ENCODE measurements at places on chromosomes 3 and 15.
A peak's percentile ranks its signal among the peaks of the same experiment; 100 is the strongest.

DNA sequence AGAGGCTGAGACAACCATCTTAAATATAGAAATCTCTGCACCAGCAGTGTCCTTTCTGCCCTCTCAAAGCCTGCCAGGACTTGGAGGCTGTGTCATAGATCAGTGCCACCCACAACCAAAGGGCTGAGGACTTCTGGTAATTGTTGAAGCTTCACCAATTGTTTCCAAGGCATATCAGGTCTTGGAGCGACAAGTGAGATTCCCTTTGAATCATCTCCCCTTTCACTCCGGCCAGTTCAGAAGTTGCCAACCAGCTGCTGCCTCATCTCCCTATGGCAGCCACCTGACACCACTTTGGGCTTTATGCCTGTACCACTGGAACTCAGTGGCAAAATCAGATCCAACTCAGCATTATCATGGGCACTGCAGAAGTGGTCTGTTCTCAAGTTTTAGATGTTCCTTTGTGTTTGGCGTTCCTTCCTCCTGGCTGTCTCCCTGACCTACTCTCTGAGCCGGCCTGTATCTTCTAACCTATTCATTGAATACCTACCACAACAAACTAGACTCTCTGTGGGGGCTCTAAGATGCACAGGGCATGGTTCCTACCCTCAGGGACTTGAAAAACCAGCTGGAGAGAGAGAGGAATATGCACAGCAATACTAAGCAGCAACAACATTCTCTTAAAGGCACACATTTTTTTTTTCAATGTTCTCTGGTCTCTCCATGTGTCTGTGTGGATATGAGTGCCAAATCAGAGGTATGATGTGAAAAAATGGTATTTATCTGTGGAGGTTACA is 90.8 kb upstream of the PFN2 start:
- no peak for DNase-seq

GRCh38 chr15:27694506-27695087 is 404.5 kb downstream of the OCA2 start:
- no peak for DNase-seq

DNA sequence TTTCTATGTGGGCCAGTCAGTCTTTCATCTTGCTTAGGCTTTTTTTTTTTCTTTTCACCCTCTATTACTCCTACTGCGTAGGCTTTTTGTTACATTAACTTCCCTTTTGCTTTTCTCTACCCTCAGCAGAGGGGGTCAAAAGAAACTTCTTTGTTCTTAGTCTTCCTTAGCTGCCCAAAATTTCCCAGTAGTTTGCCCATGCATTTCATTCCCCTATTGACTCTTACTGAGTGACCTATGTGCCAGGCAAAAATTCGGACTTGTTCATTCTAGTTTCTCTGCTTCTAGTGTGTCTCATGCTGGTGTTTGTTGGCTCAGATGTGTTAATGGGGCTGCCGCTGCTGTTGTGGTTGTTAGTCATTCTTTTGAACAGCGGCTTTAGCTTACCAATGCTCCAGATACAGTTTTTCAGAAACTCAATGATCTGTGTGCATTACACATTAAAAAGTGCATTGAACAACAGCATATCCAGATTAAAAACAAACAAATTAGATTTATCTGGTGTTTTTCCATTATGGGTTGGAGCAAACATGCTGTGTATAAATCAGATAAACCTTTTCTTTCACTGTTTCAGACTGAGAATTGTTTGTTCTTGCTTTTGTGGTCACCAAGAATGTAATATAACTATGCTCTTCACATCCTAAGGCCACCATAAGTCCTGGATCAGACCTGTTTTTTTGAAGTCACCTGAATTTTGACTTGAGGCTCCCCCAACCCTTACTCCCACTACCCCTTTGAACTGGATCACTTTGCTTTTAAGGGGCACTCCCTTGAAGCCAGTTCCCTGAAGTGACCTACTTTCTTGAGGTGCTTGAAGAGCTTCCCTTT is 43.1 kb downstream of the PDE8A start:
- DNase-seq: peak; percentile 64

DNA sequence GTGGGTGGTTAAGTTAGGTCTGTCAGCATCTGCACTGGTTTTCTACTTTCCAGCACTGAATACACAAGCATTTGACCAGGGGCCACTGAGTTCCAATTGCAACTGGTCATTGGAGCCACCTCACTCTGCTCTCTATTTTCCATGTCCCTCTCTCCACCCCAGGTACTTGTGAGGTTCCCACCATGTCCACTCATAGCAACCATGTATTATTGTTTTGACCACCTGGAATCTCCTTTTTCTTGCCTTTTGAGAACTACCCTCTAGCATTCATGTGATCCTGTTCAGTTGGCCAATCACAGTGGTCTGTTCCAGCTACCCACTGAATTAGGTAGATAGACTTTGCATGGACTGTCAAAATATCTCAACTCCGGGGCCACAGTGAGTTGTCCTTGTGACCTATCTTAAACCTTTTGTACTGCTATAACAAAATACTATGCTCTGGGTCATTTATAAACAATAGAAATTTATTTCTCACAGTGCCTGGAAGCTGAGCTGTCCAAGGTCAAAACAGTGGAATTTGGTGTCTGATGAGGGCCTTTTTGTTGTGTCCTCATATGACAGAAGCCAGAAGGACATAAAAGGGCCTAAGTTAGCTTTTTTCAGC is 20.2 kb upstream of the TM4SF18 start:
- no peak for DNase-seq

GRCh38 chr3:41653571-41654239 is 308.2 kb downstream of the ULK4 start:
- DNase-seq: peak; percentile 54

- no peak for DNase-seq
These were observed 39.9 kb upstream of the TBL1XR1 start for GRCh38 chr3:177237206-177237605.

DNA sequence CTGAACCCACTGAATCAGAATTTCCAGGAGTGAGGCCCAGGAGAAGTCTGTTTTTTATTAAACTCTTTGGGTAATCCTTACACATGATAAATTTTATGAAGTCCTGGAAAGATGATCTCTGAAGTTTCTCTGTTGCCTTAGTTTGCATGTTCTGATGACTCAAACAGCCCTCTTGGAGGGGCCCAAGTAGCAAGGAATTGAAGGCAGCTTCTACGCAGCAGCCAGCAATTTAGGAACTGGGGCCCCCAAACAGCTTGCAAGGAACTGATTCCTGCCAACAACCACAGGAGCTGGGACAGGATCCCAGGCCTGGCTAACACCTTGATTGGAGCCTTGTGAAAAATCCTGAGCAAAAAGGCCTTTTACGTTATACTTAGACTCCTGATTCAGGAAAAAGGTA is 5.4 kb upstream of the ACP3 start:
- peak; percentile 37 for DNase-seq

GRCh38 chr3:17638356-17638755 is 104.1 kb downstream of the TBC1D5 start:
- DNase-seq: peak; percentile 58

- DNase-seq: peak; percentile 78
These were observed 75.0 kb downstream of the COL8A1 start for GRCh38 chr3:99713440-99713839.

- DNase-seq: no peak
These were observed 296.1 kb downstream of the RPLP1 start for GRCh38 chr15:69748576-69749185.
